Activated T-helper 1 cell treated with anti-CD3 and anti-CD28 coated beads, Interleukin-12 subunit alpha, Interleukin-12 subunit beta, Interleukin-2, Interleukin-4 antibody, amounts not matched to agents 30 ng/mL and 10 ng/mL and 1 ng/mL, durations not matched to agents 14 hours and 24 hours and 36 hours (primary cell): ENCODE measurements at places on chromosomes 2 and 18. TPM values are rescaled to one million over a fixed set of nuclear protein-coding genes. Genes with fewer than 3 reads are reported as not detected.

Gene GRB14
- not detected in 2 replicates for total RNA-seq

Gene STK39
- 32.6 and 34.9 TPM in 2 replicates for total RNA-seq

Gene MALL
- total RNA-seq = 0.31 and 0.47 TPM in 2 replicates

Gene RELCH
- 32.6 and 34.5 TPM in 2 replicates for total RNA-seq

Gene LCT
- total RNA-seq = 0.41 and 0.42 TPM in 2 replicates

Gene L3MBTL4
- total RNA-seq = 0.26 and 0.29 TPM in 2 replicates

Gene NDC80
- total RNA-seq = 41.2 and 42.6 TPM in 2 replicates

Gene GPBAR1
- 0.54 and 0.78 TPM in 2 replicates for total RNA-seq

Gene NFU1
- 29.3 and 29.8 TPM in 2 replicates for total RNA-seq

Gene UBE2E3
- 49.8 and 57.4 TPM in 2 replicates for total RNA-seq

Gene RAB6C
- 0.07 TPM in 1 of 2 replicates, not detected in the other for total RNA-seq

Gene RAD51AP2
- not detected in 2 replicates for total RNA-seq

Gene ZSWIM2
- total RNA-seq = not detected in 2 replicates
